ENCODE measurements at places on chromosomes 1 and 21. TPM values are rescaled to one million over a fixed set of nuclear protein-coding genes. Genes with fewer than 3 reads are reported as not detected.

SPTA1 gene
- total RNA-seq = not detected

GPR61 gene
- total RNA-seq = not detected

MSH4 gene
- total RNA-seq = 0.35 TPM

HLX gene
- 0.23 TPM for total RNA-seq

SYPL2 gene
- not detected for total RNA-seq

DNA sequence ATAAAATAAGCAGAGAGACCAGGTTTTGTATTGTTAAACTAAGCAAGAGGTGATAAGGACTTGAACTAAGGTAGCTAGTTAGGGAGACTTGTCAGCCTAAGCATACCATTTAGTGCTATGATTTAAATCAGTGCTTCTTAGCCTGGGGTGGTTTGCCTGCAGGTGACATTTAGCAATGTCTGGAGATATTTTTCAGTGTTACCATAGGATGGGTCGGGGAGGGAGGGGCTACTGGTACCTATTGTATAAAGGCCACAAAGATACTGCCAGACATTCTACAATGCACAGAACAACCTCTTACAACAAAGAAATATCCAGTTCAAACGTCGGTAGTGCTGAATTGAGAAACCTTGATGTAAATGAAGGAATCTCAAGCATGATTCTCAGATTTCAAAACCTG lies 3.3 kb downstream of the ATP5PB start:
- no peak for DNase-seq

DNA sequence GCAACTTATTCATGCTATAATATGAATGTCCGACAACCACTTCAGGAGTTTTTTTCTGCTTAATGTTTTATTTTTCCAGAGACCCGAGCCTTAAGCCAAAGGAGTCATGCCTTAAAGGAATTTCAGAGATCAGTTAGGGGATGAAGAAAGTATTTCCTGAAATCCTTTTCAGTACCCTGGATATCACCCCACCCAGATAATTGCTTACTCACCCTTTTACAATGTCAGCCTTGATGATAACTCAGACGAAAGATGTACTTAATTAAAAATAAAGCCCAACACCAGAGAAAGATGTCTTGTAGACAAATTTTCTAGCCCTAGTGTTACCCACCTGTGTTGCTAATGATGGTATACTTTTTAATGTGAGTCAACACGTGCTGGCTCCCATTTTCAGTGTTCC lies 124.1 kb downstream of the XCL2 start:
- no peak for DNase-seq

DNA sequence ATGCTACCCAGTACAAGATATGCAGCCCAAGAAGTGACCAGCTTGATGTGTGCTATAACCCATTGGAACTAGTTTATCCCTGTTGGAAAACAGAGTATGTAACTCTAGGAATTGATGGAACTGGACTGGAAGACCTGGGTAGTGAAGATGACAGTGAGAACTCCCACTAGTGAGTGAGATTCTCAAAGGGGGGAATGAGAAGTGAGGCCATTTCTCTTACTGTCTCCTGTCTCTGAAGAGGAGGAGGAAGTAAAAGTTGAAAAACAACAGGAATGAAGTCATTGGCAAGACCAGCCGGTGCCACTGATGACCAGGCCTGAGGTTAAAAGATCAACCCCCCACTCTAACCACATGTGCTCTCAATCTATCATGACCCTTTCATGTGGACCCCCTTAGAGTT lies 20.9 kb downstream of the PLA2G2F start:
- no peak for DNase-seq

DNA sequence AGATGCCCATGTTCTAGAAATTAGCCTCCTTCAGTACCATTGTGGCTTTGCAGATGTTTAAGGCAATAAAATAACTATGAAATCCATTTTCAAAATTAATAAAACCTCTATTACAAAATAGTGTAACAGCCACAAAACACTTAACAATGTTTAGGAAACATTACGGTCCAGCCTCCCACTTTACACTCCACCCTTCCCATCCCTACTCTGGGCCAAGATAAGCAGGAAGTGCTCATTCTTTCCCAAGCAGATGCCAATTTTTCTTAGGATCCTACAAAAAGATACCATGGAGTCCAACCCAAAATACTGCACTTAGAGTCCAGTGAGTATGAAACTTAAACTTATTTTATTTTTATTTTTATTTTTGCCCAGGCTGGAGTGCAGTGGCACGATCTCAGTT lies 150.8 kb downstream of the NR5A2 start:
- DNase-seq = no peak

Data from esophagus squamous epithelium (tissue), 5 donors.